ENCODE measurements at places on chromosomes 16 and 17.

DNA sequence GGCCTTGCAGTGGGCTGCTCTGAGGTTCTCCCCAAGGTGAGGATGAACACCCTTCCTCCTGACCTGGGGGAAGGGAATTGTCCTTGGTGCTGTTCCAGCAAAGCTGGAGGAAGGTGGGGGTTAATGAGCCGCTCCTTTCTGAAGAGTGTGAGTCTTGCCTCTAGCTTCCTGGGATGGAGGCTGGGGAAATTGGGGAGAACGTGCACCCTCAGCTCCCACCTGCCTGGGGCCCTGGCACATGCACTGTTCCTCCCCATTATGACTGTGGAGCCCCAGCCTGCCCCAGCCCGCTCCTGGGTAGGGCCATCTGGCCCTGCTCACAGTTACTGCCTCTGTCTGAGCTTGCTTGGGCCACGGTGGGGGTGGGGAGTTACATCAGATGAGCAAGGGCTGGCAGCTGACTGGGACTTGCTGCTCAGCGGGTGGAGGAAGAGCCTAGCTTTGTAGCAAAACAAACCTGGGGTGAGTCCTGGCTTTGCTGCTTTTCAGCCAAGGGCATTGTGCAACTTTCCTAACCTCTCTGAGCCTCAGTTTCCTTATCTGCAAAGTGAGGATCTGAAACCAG is 11.1 kb downstream of the TNS4 start:
- no peak for DNase-seq

DNA sequence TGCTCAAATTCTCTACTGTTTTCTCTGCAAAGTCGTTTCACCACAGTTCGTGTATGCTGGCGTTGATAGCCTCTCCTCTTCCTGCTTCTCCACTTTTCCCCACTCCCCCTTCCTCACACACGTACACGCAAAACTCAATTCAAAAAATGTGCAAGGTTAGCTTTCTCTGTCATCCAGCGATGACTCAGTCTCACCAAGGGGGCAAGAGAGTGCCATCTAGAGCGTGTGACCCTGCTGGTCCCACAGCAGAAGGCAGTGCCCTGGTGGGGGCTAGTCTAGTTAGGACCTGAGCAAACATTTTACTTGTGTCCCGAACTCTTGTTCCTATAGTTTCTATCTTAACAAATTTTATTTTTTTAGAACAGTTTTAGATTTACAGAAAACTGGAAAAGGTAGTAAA is 121.2 kb upstream of the CHMP6 start:
- DNase-seq: no peak

- no peak for DNase-seq
Observed at GRCh38 chr17:31696184-31696602, 162.9 kb downstream of the COPRS start.

- no peak for DNase-seq
Observed at GRCh38 chr16:87032554-87032953, 284.6 kb downstream of the C16orf95 start.

DNA sequence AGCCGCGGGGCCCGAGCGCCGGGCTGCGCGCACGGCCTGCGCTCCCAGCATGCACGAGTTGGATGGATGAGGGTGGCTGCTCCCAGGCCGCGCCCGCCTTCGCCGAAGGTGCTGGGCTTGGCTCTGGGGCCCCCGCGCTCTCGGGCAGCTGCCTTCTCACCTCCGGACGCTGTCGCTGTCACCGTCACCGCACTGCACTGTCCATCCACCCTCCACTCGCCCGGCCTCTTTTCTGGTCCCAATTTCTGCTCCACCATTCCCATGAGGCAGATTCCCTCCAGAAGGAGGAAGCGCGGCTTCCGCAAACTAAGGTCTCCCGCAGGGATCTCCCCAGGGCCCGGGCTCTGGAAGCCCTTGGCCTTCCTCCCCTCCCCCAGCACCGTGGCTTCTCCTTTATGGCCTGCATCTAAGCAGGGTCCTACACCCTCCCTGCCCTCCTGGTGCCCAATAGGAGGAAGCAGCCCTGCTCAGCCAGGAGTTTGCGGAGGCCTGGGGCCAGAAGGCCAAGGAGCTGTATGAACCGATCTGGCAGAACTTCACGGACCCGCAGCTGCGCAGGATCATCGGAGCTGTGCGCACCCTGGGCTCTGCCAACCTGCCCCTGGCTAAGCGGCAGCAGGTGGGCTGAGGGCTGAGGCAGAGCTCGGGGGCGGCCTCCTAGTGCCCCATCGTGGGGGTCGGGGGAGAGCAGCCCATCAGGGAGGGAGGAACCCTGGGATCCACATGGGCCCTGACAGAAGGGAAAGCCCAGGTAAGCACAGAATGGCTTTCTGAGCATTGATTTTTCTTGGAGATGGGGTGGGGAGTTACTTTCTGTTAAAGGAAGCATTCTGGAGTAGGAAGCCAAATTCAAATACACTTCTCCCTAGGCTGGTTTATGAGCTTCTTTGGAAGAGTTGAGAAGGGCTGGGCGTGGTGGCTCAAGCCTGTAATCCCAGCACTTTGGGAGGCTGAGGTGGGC is 899 bp downstream of the ACE start:
- no peak for DNase-seq

DNA sequence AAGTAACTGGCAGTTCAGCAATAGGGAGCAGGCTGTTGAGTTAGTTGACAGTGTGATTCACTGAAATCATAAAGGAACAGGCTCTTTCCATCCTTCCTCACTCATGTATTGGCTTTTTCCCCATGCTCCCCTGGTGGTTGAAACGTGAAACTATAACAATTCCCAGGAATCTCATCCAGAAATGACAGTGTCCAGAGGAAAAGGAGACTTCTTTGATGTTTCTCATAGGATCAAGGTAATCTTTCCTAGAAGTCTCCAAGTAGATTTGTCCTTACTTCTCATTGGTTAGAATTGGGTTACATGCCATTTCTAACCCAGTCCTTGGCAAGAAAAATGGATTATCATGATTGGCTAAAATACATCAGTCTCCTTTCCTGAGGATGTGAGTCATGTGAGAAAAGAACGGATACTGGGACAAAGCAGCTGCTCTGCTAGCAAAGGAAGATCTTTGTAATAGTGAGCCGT is 14.4 kb downstream of the TTC19 start:
- DNase-seq: no peak

- peak; percentile 77 for DNase-seq
Observed at GRCh38 chr17:18182978-18183333, 672 bp upstream of the ALKBH5 start.

DNA sequence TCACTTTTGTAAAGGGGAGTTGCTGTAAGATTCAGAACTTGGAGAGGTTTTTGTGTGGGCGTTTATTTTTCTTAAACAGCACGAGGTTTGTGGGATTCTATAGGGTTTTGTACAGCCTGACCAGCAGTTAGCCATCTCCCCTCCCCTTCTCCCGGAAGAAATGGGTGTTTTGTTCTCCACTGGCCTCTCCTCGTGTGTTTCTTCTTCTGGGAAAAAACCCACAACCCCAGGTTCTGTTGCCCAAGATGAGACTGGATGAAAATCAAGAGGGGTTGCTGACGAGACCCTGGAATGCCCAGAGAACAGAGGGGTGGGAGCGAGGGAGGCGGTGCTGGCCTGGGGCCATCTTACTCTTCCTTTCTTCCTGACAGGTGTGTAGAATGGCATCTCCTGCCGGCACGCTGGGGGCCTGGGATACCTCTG is 186.1 kb downstream of the MSI2 start:
- no peak for DNase-seq

- DNase-seq: no peak
Observed at GRCh38 chr16:89786474-89787364, 29.7 kb downstream of the FANCA start.

- DNase-seq: no peak
Observed at GRCh38 chr17:71260366-71260940, 860.4 kb upstream of the SOX9 start.

- no peak for DNase-seq
Observed at GRCh38 chr17:5986644-5987043, 83.5 kb upstream of the WSCD1 start.

DNA sequence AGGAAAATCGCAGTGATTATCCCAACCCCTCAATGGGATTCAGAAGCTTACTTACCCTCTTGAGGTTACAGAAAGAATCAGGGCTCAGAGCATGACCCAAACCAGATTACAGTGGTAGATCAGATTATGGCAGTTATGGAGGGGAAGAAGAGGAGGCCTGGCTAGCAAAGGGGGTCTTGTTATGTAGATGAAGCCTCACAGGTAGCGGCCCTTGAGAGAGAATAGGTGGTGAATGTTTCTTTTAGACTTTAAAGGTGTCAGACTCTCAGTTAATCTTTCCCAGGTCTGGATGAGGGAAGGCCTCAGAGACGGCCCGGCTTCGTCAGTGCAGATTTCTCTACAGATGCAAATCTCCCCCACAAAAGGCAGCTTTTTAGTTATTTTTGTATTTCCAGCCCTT is 15.6 kb downstream of the RNF112 start:
- no peak for DNase-seq

GRCh38 chr17:65243838-65244625 is 106.9 kb downstream of the RGS9 start:
- no peak for DNase-seq

DNA sequence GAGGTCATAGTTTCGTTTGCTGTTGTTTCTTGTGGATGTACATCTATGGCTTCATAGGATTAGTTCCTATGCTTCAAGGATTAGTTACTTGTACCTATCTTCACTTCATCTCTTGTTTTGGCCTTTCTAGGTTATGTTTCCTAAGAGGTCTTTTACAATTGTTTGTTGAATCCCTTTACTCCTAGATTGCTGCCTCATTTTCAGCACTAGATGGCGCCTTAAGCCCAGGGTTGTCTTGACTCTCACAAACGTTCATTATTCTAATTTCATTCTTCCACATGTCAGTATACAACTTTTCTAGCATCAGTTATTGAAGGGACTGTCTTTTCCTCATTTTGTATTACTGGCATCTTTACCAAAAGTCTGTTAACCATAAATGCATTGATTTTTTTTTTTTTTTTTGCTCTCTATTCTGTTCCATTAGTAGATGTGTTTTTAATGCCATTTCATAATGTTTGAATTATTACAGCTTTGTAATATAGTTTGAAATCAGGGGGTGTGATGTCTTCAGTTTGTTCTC is 45.0 kb upstream of the NACA2 start:
- peak; percentile 3 for DNase-seq

DNA sequence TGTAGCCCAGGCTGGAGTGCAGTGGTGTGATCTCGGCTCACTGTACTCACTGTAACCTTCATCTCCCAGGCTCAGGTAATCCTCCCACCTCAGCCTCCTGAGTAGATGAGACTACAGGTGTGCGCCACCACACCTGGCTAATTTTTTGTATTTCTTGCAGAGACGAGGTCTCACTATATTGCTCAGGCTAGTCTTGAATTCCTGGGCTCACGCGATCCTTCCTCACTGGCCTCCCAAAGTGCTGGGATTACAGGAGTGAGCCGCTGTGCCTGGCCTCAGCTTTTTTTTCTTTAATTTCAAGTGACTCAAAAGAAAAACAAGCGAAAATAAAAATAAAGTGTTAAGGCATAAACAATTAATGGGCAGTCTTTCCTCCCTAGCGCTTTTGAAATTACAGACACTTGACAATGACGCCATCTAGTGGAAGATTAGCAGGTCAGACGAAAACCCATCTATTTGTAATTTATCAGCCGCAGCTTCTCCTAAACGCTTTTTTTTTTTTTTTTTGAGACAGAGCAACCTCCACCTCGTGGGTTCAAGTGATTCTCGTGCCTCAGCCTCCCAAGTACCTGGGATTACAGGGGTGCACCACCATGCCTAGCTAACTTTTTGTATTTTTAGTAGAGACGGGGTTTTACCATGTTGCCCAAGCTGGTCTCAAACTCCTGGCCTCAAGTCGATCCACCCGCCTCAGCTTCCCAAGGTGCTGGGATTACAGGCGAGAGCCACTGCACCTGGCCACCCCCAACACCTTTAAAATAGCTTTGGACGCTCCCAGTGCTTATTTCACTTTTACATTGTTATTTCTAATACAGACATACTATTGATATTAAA is 28.1 kb upstream of the PECAM1 start:
- DNase-seq: no peak

DNA sequence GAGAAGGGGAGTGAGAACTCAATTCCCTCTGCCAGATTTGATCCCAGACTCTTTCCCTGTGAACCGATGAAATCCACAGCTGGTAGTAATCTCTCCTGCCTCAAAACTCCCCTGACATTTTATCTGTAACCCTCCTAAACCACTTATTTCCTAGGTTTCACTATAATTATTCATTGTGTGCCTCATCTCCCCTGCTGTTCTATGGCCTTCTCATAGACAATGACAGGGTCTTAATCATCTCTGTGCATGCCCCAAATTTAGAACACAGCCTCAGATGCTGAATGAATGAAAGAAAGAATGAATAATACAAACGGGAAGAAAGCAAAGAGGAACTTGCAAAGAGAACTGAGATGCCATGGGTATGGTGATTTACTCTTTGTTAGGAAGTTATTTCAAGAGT is 451.1 kb downstream of the HS3ST3B1 start:
- DNase-seq: no peak

DNA sequence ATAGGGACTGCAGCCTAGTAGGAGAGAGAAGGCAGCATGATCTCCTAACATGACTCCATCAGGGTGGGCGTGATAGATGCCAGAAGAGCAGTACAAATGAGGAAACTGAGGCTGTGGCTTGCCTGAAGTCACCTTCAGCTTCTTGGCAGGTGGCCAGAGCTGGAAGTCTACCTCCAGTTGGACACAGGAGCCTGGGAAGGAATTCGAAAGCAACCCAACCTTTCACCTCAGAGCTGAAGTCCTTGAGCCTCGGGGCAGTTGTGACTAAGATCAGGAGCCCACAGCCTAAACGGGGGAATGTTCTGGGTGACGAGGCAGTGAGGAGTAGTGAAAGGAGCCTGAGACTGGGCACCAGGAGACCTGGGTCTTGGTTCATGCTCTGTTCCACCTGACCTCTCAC is 9.4 kb upstream of the SLC52A1 start:
- DNase-seq: no peak

DNA sequence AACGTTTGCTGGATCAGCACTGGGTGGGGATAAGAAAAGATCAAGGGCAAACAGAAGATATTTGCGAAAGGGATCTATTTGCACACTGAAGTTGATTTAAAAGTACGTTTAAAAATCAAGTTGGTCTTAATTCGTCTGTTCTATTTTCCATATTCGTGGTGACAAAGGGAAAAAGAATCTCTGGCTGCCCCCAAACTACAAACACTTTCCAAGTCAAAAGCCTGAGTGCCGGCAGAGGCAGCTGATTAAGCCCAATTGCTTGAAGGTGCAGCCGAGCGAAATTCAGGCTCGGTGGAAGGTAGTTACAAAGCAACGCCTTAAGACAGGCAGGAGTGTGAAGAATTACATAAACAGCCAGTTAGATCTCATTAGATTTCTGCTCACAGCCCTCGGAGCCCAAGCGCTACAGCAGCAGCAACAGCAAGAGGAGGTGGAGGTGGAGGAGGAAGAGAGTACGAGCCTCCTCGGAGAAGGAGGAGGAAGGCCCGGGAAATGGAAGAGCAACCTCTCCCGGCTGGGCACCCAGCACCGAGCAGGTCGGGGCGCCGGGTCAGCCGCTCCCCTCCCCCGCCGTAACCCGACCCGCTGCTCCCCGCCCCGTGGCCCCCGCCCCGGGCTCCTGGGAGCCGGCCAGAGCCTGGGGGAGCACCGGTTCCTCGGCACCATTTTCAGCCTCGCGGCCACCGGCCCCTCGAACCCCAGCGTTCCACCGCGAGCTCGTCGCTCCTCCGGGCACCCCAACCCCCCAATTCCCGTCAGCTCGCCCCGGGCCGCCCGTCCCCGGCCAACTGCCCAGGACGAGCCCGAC is 890 bp downstream of the TOB1 start:
- peak; percentile 41 for DNase-seq
